Smooth muscle cell of trachea (primary cell): ENCODE measurements at places on chromosomes 2 and 18. TPM values are rescaled to one million over a fixed set of nuclear protein-coding genes. Genes with fewer than 3 reads are reported as not detected.

The IL1RL1 gene
- total RNA-seq = 0.33 and 0.44 TPM in 2 replicates

The SLC4A3 gene
- total RNA-seq = 1.2 and 4.1 TPM in 2 replicates

The MROH2A gene
- not detected in 2 replicates for total RNA-seq

The CYS1 gene
- 2.0 and 7.3 TPM in 2 replicates for total RNA-seq

The UGT1A8 gene
- not detected in 2 replicates for total RNA-seq

The TUBA4A gene
- total RNA-seq = 50.2 and 55.1 TPM in 2 replicates

The CELF4 gene
- total RNA-seq = not detected in 2 replicates

The ZSWIM2 gene
- under 0.01 TPM in 1 of 2 replicates, not detected in the other for total RNA-seq

The ERCC3 gene
- total RNA-seq = 39.4 and 55.7 TPM in 2 replicates

The SOCS6 gene
- total RNA-seq = 31.0 and 37.9 TPM in 2 replicates

The SETBP1 gene
- total RNA-seq = 3.6 and 6.5 TPM in 2 replicates

The CAPN14 gene
- total RNA-seq = 0.33 and 0.58 TPM in 2 replicates

The UGT1A3 gene
- total RNA-seq = not detected in 2 replicates

The PPP4R1 gene
- total RNA-seq = 95.4 and 134 TPM in 2 replicates

The ALK gene
- total RNA-seq = under 0.01 and 0.17 TPM in 2 replicates

The CRYBA2 gene
- total RNA-seq = not detected in 2 replicates

The SERPINB3 gene
- total RNA-seq = not detected in 2 replicates

The KIF1A gene
- total RNA-seq = not detected in 2 replicates

The COL5A2 gene
- 279 and 388 TPM in 2 replicates for total RNA-seq

The G6PC2 gene
- not detected in 2 replicates for total RNA-seq

The PTPRN gene
- 3.6 and 23.8 TPM in 2 replicates for total RNA-seq

The MAL gene
- total RNA-seq = 0.17 TPM in 1 of 2 replicates, not detected in the other

The ZNF532 gene
- 51.4 and 60.4 TPM in 2 replicates for total RNA-seq

The CHST9 gene
- not detected in 2 replicates for total RNA-seq

The VAMP5 gene
- 28.7 and 35.4 TPM in 2 replicates for total RNA-seq

The TXNDC2 gene
- under 0.01 TPM in 2 replicates for total RNA-seq

The RBM44 gene
- total RNA-seq = 0.17 and 0.58 TPM in 2 replicates

The PCARE gene
- total RNA-seq = not detected in 2 replicates

The L3MBTL4 gene
- under 0.01 TPM in 1 of 2 replicates, not detected in the other for total RNA-seq

The HAAO gene
- total RNA-seq = 2.3 and 6.3 TPM in 2 replicates
